ENCODE measurements at places on chromosomes 4 and X.

DNA sequence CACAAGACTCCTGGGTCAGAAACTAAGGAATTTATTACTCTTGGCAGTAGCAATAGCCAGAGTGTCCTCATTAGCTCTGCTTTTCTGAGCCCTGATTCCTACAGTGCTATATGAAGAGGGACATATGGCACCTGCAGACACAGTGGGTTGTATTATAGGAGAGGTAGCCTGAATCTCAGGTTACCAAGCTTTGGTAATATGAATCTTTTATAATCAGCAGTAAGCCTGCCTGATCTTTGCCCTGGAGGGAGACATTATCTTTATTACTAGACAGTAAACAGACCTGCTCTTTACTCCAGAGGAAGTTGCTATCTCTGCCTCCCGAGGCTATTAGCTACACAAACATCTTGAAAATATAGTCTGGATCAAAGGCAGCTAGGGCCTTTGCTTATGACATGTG, 62.5 kb upstream of the HOPX start:
- DNase-seq = no peak

DNA sequence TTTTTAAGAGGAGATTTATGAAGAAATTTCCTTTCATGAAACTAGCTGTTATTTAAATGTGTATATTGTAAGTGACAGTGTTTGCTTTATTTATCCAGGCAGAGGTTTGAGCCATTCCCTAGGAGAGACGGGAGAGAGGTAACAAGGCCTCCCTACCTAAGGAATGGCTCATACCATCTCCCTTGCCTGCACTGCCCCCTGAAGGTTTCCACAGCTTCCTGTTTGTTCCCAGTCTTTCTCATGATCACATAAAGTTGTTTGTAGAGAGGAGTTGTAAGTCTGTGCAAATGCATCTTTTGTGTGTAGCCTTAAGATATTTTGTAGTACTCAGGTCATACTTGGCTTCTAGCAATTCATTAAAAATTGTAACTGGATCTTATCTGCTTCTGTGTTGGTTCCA, 1504.5 kb upstream of the PCDH10 start:
- no peak for DNase-seq

GRCh38 chr4:40685300-40685699, 55.6 kb upstream of the RBM47 start:
- no peak for DNase-seq

DNA sequence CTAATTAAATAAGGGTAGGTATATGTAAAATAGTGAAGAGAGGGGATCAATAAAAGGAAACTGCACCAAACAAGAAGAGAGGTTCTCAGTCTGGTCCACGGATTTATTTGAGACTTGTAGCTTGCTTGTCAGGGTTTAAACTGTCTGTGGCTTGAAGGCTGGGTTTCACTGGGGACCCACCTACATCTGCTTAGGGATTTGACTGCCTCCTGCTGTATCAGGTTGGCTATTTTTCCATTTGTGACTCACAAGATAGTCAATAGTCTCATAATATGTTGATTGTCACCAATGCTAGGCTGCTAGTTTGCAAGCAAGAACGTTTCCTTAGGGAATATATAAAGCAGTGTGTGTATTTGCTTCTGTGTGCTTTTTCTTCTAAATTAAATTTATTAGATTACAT, 1950.7 kb upstream of the IGFBP7 start:
- no peak for DNase-seq

DNA sequence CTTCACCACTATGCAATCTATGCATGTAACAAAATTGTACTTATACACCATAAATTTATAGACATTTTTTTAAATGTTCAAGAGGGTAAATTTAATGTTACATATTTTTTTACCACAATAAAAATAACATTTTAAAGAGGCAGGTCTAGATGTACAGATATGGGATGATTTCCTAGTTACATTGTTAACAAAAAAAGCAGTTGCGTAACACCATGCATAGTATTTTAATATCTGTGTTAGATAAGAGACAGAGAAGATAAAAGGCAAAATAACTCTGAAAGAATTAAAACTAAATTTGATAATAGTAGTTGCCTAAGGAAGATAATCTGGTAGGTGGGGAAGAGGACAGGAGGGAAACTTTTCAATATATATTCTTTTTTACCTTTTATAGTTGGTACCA, 9.1 kb upstream of the ATRX start:
- no peak for DNase-seq

- DNase-seq = no peak
Observed at GRCh38 chr4:138085736-138086305, 156.3 kb downstream of the SLC7A11 start.

DNA sequence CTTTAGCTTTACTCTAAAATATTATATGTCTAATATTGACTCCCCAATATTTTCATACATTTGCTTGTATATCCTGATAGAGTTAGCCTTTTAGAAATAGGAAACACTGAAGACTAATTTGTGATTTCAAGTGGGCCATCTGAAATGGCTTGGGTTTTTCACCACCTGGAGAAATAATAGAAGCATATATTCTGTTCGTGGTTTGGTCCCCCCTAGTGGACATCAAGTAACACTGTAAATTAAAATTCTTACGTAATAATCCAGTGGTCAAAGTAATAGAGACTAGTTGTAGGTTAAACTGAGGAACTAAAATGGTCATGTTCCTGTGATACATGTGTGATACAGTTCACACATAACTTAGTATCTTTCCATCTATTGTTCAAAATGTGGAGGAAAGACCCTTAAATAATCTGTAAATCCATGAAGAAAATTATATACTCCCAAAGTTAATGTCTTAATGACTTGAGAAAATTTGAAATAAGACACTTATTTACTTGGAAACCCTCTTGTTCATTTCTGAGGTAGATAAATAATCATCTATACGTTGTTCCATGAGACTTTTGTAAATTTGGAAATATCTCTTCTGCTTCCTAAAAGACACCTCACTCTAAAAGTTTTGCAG, 79.8 kb upstream of the SMARCAD1 start:
- no peak for DNase-seq

GRCh38 chrX:103607364-103608305, at the start of gene TCEAL3:
Gene TCEAL3, plus strand, starts transcription at chrX:103607963. Its CDS starts 1,102 bp downstream, at chrX:103609065.
- DNase-seq = no peak

DNA sequence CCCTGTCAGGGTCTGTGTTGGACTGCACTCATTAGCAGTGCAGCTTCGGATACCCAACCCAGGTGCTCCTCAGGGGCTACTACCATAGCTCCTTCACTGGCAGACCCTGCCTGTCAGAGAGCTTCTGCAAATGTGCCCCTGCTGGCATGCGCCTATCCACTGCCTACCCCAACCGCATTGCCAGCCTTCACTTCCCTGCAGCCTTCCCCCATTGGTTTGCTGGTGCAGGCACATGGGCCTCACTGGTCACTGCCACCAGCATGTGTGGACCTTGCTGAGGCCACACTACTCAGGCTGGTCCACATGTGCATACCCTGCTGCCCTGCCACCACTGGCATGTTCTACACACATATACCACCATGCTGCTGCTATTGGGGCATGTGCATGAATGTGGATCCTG, 72.5 kb upstream of the MAGEH1 start:
- DNase-seq = no peak

- DNase-seq = no peak
Observed at GRCh38 chrX:123223859-123224258, 39.8 kb downstream of the GRIA3 start.

DNA sequence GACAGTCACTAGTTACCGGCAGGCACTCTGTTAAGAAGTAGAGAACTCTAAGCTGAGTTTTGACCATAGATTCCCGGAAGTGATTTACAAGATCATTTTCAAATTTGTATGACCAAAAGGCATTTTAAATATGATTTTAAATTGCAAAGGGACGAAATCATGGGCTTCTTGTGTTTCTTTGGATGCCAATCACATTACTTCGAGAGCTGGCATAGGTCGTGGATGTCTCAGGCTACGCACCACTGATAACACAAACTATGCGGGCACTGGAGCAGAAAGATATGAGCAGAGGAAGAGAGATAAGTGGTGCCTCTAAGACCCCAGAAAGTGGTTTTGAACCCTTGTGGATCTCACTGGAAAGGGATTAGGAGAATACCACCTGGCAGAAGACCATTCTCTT, 294.2 kb upstream of the FTHL17 start:
- no peak for DNase-seq

GRCh38 chr4:150253416-150253815, 175.2 kb downstream of the DCLK2 start:
- no peak for DNase-seq

GRCh38 chrX:155246748-155247147, 17.5 kb downstream of the RAB39B start:
- no peak for DNase-seq

GRCh38 chr4:26407476-26407875, 82.8 kb downstream of the CCKAR start:
- no peak for DNase-seq

DNA sequence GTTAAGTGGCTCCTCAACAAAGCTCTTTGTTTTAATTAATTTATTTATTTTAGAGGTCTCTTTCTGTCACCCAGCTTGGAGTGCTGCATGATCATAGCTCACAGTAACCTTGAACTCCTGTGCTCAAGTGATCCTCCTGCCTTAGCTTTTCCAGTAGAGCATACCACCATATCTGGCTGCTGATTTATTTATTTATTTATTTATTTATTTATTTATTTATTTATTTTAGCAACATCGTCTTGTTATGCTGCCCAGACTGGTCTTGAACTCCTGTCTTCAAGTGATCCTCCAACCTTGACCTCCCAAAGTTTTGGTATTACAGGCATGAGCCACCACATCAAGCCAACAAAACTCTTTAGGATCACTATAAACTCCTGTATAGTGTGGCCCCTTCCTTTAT, 15.8 kb upstream of the KLF8 start:
- no peak for DNase-seq

GRCh38 chrX:138651494-138651893, 60.0 kb downstream of the FGF13 start:
- no peak for DNase-seq

DNA sequence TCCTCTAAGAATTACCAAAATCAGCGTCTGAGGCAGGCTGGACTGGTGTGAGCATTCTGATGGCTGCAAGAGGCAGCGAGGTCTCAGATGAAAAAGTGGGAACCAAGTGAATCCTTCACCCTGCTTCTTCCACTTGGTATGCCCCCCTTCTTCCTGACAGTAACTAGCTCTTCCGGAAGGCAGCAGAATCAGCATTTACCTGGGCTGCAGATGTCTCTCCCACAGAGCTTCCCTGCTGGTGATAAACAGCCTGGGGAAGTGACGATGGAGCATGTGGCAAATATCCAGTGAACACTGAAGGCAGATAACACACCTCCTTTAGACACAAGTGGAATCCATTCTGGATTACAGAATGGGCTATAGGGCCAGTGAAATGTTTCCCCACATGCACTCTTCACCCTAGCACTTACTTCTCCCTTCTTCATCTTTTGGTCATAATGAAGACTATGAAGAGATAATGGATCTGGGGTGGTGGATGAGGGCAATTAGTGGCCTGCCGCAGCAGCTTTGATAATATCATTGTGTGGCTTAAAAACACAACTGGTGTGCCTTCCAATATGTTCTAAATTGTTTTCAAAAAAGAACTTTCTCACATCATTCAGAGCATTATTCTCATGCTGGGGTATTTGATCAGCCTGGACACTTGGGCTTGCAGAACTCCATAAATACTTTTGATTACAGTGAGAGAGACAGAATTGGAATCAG, 60.8 kb upstream of the TBC1D9 start:
- no peak for DNase-seq

- DNase-seq = no peak
Observed at GRCh38 chr4:25051534-25051933, 20.8 kb upstream of the LGI2 start.

GRCh38 chrX:40303256-40304077, 205.7 kb upstream of the BCOR start:
- no peak for DNase-seq

DNA sequence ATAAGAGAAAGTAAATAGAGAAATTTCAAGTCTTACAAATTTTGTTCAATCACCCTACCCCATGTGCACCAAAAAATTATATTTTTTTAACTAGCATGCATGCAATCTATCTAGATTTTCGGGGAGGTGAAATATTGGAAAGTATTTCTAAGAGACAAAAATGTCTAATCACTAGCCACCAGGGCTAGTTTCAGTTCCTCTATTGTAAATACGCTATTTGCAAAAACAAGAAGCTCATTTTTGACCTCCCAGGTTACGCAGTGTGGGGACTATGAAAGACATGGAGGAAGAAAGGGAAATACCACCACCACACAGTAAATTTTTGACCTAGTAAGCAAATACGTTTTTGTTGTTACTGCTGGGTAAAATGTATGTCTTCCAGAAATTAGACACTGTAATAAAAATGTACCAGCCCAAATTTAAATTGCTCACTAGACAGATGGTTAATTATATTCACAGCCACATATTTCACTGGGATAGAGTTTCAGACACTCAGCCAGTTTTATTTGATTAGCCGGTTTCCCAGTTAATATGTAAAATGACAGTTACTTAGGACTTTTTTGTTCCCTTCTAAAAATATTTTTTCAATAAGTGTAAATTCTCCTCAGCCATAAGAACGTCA, 2.2 kb downstream of the NEXMIF start:
- no peak for DNase-seq

DNA sequence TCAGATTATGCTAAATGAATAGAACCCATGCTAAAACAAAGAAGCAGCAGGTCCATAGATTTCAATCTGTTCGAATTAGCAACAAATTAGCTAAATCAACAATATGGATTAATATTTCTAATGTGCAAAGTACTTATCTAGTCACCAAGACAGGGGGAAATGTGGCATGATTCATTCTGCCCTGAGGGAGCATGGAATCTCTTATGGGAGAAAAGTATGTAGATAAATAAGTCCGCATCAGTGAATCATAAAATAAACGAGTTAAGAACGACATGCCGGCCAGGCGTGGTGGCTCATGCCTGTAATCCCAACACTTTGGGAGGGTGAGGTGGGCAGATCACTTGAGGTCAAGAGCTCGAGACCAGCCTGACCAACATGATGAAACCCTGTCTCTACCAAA, 102.1 kb downstream of the ANOS1 start:
- DNase-seq = no peak

GRCh38 chr4:148227147-148227546, 215.1 kb downstream of the NR3C2 start:
- DNase-seq = no peak

DNA sequence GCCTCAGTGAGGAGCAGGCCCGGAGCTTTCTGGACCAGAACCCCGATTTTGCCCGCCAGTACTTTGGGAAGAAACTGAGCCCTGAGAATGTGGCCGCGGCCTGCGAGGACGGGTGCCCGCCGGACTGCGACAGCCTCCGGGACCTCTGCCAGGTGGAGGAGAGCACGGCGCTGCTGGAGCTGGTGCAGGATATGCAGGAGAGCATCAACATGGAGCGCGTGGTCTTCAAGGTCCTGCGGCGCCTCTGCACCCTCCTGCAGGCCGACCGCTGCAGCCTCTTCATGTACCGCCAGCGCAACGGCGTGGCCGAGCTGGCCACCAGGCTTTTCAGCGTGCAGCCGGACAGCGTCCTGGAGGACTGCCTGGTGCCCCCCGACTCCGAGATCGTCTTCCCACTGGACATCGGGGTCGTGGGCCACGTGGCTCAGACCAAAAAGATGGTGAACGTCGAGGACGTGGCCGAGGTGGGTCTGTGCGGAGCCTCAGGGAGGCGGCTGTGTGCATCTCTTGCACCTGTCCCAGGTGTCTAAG, 323 bp downstream of the PDE6B start:
- no peak for DNase-seq

GRCh38 chrX:154828016-154828408, 6.5 kb downstream of the SMIM9 start:
- no peak for DNase-seq

GRCh38 chr4:76654791-76655190, 219.8 kb downstream of the SHROOM3 start:
- no peak for DNase-seq

- DNase-seq = no peak
Observed at GRCh38 chr4:13920901-13921300, 293.4 kb upstream of the BOD1L1 start.

Data from stimulated activated CD4-positive, alpha-beta T cell treated with anti-CD3 and anti-CD28 coated beads, Interleukin-4, amount 100 ng/mL, for 48 hours (primary cell).